Hematopoietic multipotent progenitor cell (in vitro differentiated cells): ENCODE measurements at places on chromosomes 16 and 17. TPM values are rescaled to one million over a fixed set of nuclear protein-coding genes. Genes with fewer than 3 reads are reported as not detected.

DNA sequence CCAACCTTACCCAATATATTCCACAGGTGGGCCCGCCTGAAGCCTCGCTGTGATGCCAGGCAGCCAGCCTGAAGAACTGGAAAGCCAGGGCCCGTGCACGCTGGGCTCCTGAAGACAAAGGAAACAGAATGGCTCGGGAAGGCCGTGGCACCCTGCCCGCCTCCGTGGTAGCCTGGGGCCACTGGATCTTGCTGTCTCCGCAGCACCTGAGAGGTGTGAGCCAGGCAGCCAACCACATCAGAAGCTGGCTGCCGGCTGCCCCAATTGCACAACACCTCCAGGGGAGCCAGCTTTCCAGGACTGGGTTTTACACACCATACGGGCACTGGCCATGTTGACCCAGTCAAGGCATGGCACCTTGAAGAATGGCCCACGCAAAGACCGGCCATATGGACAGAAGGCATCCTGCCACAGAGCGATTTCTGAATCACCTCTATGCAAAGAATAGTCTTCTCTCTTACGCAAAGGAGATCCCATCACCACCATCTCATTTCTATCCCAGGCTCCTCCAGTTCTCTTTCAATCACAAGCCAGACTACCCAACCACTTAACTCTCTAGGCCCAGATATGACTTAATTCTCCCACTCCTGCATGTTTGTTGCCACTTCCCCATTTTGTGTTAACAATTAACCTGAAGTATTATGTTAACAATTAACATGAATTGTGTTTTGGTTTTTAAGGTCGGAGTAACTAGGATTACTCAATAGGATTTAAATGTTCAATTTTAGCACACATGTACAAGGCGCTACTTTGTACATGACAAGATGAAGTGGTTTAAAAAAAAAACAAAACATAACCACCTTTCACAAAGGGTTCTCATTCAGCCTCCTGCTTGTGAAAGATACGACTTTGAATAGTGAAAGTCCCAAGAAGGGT is 32.1 kb downstream of the ZFHX3 start:
- DNase-seq: no peak

- DNase-seq: no peak
These were observed 32.6 kb upstream of the ARL6IP1 start for GRCh38 chr16:18833707-18834505.

Gene ALOX15
- total RNA-seq: 0.27 TPM

- no peak for DNase-seq
These were observed 298.6 kb upstream of the PSMD7 start for GRCh38 chr16:73997971-73998370.

DNA sequence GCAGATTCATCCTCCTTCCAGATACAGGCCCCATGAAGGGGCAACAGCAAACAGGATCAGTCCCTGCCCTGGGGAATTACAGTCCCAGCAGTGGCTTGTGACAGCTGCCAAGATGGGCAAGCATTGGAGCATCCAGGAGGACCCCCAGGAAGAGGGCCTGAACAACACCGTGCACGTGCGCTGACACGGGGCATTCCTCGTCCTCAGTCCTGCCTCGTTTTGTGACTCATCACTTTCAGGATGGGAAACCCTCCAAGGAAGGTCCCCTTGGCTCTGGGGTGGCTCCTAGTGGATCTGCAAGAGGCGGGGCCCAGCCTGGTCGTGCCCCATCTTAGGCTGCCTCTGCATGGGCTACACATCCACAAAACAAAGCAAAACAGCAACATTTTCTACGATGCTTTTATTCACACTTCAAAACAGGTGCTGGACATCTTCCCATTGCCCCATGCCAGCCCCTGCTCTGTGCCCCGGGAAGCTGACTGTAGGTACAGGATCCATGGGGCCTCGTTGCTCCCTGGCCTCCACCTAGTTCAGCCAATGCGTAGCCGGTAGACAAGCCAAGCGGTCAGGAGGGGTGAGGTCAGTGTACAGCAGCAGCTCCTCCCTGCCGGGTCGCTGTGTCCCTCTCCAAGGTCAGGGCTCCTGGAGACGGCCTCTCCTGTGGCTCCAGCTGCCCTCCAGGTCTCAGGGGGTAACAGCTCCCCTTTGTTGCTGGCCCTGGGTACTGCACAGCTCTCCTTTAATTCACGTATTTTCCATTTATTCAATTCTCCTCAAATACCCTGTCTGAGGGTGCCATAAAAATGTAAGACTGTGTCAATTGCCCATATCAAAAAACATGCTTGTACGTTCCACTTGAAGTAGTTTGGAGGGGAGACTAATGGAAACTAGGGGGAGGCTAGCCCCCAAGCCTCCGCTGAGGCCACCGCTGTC is 32.2 kb downstream of the ACTG1 start:
- DNase-seq: no peak
